ENCODE measurements at places on chromosomes 3 and 15. TPM values are rescaled to one million over a fixed set of nuclear protein-coding genes. Genes with fewer than 3 reads are reported as not detected.

GRCh38 chr3:20043396-20043795 is 3.1 kb downstream of the KAT2B start:
- DNase-seq = no peak

DNA sequence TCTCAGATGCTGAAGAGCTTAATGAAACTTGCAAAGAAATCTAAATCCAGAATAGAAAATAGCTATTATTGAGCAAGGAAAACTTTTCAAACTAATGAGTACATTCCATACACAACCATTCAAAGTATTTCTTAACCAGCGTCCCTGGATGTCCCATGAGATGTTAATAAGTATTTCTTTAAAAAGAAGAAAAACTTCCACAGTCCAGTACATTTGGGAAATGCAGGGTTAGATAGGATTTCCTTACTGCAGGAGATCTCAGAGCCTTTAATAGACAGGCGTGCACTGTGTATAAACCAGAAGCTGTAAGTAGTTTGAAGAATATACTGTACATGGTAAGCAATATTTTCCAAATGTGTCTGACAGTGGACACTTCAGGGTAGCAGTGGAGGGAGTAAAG is 29.6 kb upstream of the BHLHE40 start:
- DNase-seq = no peak

DNA sequence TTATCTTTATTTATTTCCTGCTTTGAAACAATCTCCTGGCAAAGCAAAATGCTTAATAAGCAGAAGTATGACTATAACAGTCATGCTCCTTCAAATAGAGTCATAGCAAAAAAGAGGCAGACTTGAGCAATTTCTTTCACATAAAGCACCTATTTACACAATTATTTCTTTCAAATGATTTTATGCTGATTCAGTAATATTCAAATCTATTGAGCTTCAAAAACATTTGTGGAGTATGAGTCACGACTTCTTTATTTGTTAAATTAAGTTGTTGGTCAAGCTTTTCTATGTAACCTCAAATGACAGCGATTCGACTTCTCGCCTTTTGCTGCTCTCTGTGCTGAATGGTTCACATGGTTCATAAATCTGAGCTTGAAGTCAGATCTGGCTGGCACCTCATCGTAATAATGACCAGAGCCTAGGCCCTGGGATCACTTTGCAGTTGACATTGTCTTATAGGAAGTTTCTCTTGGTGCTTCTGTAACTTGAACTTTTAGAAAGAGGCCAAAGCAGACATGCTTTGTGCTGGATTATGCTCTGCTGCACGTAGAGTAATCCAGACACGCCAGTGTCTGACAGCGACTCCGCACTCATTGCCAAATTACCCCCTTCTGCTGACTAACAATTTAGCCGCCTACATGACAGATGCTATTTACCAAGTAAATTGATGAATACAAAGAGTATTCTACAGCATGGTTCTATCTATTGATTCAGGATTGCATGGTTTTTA is 139.0 kb downstream of the MCTP2 start:
- no peak for DNase-seq

GRCh38 chr3:8663177-8664061 is 18.8 kb upstream of the SSUH2 start:
- peak; percentile 38 for DNase-seq

- DNase-seq = peak; percentile 55
Measured at GRCh38 chr3:177337541-177338331, 140.5 kb upstream of the TBL1XR1 start.

DNA sequence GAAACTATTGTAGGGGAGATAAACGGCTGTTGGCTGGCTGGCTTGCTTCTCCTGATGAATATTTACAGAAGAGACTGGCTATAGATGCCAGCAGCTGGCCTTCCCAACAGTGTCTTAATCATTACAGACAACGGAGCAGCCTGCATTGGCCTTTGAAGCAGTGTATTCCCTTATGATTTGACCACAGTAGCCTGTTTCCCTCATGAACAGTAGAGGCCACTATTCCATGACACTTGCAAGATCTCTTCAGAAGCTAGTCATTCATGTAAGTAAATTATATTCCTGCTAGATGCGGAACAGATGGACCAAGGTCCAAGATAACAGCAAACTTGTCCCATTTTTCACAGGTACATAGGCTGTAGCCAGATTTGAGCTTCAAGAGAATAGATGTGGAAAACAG is 47.3 kb downstream of the TMCO5A start:
- peak; percentile 55 for DNase-seq

GRAMD2A gene
- total RNA-seq = not detected

GOLGA8R gene
- 0.27 TPM for total RNA-seq

TRH gene
- total RNA-seq = not detected
